ENCODE measurements at places on chromosomes 12 and 14.

- DNase-seq: no peak
- H3K27ac ChIP-seq: no peak overlapping the region
- H3K36me3 ChIP-seq: no peaks in the 10 kb centered on the region
- H3K27me3 ChIP-seq: peaks cover 5% of the 10 kb centered on the region
- H3K4me3 ChIP-seq: no peak overlapping the region
- no peaks in the 10 kb centered on the region for H3K4me1 ChIP-seq
Measured at GRCh38 chr14:103072595-103073366, 11.2 kb upstream of the LBHD2 start.

GRCh38 chr14:76687611-76688382 lies 73.5 kb upstream of the VASH1 start:
- no peaks in the 10 kb centered on the region for H3K4me1 ChIP-seq
- H3K4me3 ChIP-seq: no peak overlapping the region
- H3K36me3 ChIP-seq: peaks cover 1% of the 10 kb centered on the region
- peak; percentile 8 for DNase-seq
- peaks cover 17% of the 10 kb centered on the region for H3K27me3 ChIP-seq

DNA sequence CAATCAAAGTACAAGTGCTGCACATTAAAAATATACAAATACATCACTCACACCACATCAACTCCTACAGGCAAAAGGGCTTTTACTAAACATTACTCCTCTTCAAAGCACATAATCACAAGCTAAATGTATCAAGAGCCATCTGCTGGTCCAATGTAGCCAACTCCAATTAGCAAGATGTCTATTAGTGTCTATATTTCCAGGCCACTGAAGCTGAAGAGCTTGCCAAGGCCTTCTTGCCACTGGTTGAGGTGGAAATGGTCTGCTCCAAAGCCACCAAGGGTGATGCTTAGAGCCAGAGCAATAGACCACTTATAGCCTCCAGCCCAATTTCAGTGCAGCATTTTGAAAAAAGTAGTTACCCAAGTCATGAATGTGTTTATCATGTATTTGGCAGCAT lies 54.4 kb downstream of the RASSF9 start:
- DNase-seq: no peak
- H3K4me3 ChIP-seq: no peak overlapping the region
- H3K36me3 ChIP-seq: no peaks in the 10 kb centered on the region
- H3K27me3 ChIP-seq: no peaks in the 10 kb centered on the region

GRCh38 chr12:29447285-29447975 lies 50.1 kb downstream of the OVCH1 start:
- no peaks in the 10 kb centered on the region for H3K36me3 ChIP-seq
- H3K27ac ChIP-seq: no peak overlapping the region
- DNase-seq: no peak

- H3K36me3 ChIP-seq: no peaks in the 10 kb centered on the region
- H3K27ac ChIP-seq: no peak overlapping the region
- H3K27me3 ChIP-seq: no peaks in the 10 kb centered on the region
- DNase-seq: no peak
- H3K4me3 ChIP-seq: no peak overlapping the region
Measured at GRCh38 chr12:52867642-52868041, 18.8 kb upstream of the KRT78 start.

DNA sequence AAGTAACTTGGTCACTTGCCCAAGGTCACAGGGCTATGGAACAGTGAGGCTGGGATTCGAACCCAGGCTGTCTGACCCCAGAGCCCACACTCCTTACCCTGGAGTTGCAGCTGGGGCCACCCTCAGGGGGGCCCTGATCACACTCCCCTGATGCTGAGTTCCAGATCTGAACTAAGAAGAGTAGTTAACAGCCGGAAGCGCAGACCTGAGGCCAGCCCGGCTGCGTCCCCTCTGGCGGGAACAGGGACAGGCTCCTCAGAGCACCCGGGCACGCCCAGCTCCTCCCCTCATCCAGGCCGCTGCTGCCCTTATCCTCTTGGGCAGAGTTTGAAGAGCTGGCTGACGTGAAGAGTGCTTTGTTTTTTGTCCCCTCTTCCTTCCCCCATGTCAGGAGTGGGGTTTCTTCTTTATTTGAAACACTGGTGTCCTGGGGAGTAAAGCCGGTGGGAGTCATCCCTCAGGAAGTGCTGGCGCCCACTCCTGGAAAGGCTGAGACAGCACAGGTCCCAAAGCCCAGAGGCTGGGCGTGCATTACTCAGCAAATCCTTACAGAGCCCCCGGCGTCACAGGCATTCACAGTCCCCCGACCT lies 8.7 kb downstream of the PHB2 start:
- DNase-seq: peak; percentile 58
- H3K27ac ChIP-seq: peak overlapping the region; percentile 98
- peaks cover 84% of the 10 kb centered on the region for H3K4me1 ChIP-seq
- H3K36me3 ChIP-seq: peaks cover 72% of the 10 kb centered on the region
- no peaks in the 10 kb centered on the region for H3K27me3 ChIP-seq

DNA sequence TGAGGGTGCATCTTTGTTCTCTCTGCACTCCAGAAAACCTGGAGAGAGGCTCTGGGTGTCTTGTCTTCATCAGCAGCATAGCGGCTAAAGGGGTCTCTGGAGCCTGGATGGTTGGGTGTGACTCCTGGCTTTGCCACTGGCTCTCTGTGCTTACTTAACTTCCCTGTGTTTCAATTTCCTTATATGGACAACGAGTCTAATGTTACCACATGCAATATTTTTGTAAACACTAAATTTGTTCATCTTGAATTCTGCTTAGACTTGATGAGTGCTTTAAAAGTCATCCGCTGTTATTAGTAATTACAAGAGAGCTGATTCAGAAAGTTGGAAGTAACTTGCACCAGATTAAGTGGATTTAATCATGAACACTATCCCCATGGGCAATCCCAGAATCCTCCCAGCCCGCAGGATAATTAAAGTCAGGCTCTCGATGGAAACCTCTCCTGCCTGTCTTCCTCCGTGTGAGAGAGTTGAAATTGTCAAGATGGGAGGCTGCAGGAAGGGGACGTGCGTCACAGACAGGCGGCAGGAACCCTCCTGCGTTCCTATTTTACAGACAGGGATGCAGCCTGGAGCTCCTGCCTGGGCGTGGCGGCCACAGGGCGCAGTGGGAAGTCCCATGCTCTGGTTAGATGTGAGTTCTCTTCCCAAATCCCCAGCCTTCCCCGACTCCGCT lies 201.2 kb downstream of the TTC8 start:
- no peak overlapping the region for H3K27ac ChIP-seq
- H3K4me3 ChIP-seq: no peak overlapping the region
- no peak for DNase-seq
- no peaks in the 10 kb centered on the region for H3K36me3 ChIP-seq
- H3K4me1 ChIP-seq: peaks cover 12% of the 10 kb centered on the region

DNA sequence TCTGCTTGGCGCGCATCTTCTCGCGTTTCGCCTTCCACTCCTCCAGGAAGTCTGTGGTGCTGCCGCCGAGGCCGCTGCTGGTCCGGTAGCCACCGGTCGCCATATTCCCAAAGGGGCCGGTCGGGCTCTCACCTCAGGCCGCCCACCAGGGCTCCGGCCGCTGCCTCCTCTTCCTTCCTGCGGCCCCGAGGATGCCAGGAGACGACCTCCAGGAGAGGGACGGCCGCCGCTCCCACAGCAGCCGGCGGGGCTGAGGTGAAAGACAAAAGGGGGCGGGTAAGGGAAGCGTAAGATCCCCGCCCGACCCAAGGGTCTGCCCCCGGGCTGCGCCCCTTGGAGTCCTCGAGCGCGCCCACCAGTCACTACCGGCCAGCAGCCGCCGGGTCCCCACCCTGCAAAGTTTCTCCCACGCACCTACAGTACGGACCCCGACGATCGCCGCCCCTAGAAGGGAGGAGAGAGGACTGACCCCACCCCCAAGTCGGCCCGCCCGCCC lies 574 bp downstream of the PAWR start:
- H3K4me3 ChIP-seq: peak overlapping the region; percentile 75
- H3K36me3 ChIP-seq: no peaks in the 10 kb centered on the region
- peaks cover 52% of the 10 kb centered on the region for H3K27me3 ChIP-seq
- no peak overlapping the region for H3K27ac ChIP-seq
- no peak for DNase-seq
- peaks cover 17% of the 10 kb centered on the region for H3K4me1 ChIP-seq

DNA sequence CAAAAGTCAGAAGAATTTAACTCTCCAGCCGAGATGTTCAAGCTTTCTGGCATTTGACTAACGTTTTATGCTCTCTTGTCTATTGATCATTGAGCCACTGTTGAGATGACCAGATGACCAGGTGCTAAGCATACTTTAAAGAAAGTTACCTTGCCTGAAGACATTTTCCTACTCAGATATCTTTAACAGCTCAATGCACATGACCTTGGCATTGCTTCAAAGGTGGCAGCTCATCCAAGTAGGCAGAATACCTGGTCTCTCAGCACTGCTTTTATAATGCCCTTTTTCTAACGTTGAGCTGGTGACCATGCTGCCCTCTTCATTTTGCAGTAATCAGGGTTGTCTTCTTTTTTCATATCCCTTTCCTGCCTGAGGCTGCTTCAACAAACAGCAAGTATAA lies 358.1 kb downstream of the RAD51B start:
- peaks cover 21% of the 10 kb centered on the region for H3K4me1 ChIP-seq
- no peak overlapping the region for H3K4me3 ChIP-seq
- H3K27ac ChIP-seq: no peak overlapping the region

DNA sequence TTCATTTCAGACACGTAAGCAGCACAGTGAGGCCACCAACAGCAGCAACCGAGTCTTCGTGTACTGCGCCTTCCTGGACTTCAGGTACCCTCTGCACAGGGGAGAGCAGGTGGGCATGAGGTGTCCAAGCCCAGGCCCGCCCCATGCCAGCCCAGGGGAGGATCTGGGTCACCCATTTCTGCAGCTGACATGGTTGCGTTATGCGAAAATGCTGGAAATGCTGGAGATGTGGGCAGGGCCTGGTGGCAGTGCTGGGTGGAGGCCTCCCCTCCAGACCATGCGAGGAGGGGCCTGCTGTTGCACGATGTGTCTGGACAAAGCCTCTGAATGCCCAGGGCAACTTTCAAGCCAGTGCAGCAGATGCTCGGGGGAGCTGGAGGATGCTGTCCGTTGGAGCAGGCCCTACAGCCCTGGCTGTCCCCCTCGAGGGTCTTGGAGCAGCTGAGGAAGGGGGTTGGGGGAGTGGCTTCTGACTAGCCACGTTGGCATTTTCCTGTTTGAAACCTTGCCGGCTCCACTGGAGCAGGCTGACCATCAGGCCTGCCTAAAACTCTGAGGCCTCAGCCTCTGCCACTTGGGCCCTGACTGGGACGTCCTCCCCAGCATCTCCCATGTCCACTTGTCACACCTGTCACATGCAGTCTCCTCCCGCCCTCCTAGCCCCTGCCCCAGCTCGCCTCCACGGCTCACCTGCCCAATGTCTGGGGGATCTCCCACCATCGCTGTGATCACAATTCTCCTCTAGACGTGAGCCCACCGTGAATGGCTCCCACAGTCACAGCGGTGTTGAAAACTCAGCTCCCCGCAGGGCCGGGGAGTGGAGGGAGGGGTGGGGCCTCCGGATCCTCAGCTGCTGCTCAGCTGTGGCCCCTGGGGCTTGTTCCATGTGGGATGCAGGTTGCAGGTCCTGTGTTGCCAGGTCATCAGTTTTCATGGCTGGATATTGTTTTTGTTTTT lies 123.4 kb downstream of the ADGRD1 start:
- no peak overlapping the region for H3K4me3 ChIP-seq
- no peaks in the 10 kb centered on the region for H3K36me3 ChIP-seq
- peaks cover 5% of the 10 kb centered on the region for H3K27me3 ChIP-seq
- no peaks in the 10 kb centered on the region for H3K4me1 ChIP-seq
- no peak for DNase-seq
- H3K27ac ChIP-seq: no peak overlapping the region

DNA sequence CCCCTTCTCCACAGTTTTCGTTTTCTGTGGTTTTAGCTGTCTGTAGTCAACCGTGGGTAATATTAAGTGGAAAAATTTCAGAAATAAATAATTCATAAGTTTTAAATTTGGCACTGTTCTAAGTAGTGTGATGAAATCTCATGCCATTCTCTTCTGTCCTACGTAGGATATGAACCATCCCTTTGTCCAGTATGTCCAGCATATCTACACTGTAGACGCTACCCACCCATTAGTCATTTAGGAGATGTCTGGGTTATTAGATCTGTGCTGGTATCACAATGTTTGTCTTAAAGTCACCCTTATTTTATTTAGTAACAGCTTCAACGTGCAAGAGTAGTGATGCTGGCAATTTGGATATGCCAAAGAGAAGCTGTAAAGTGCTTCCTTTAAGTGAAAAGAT lies 44.7 kb downstream of the ATF7IP start:
- H3K4me1 ChIP-seq: peaks cover 66% of the 10 kb centered on the region
- no peak overlapping the region for H3K27ac ChIP-seq
- DNase-seq: no peak
- H3K27me3 ChIP-seq: no peaks in the 10 kb centered on the region

DNA sequence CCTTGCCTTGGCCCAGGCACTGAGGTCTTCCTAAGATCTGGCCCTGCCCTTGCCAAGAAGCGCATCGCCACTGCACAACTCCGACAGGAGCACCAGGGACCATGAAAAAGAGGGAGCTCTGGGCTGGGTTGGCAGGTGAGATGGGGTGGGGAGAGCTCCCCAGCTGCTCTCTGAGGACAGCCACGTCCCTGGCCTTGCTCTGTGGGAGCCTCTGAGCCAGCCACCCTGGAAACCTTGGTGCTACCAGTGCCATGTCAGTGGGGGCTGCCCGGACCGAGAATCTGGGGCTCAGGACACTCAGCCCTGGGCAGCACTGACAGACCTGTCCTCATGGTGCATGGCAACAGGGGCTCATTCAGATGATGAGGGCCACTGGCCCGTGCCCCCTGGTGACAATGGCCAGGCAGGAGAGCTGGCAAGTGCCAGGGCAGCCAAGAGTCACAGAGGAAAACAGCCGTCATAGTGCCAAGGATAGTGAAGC lies 134.8 kb downstream of the ZFP36L1 start:
- H3K27ac ChIP-seq: no peak overlapping the region
- H3K4me3 ChIP-seq: no peak overlapping the region
- DNase-seq: no peak
- H3K36me3 ChIP-seq: no peaks in the 10 kb centered on the region
- peaks cover 10% of the 10 kb centered on the region for H3K4me1 ChIP-seq

GRCh38 chr14:68394118-68394763 lies 398.6 kb downstream of the ZFP36L1 start:
- no peaks in the 10 kb centered on the region for H3K36me3 ChIP-seq
- no peak for DNase-seq
- H3K27me3 ChIP-seq: no peaks in the 10 kb centered on the region
- H3K4me3 ChIP-seq: no peak overlapping the region
- no peaks in the 10 kb centered on the region for H3K4me1 ChIP-seq

- no peaks in the 10 kb centered on the region for H3K4me1 ChIP-seq
- no peak overlapping the region for H3K27ac ChIP-seq
- no peaks in the 10 kb centered on the region for H3K27me3 ChIP-seq
- no peak for DNase-seq
Measured at GRCh38 chr14:29216268-29217232, 450.0 kb downstream of the FOXG1 start.

- H3K4me1 ChIP-seq: no peaks in the 10 kb centered on the region
- H3K4me3 ChIP-seq: no peak overlapping the region
- H3K36me3 ChIP-seq: no peaks in the 10 kb centered on the region
Measured at GRCh38 chr12:102388469-102388868, 91.9 kb downstream of the IGF1 start.

GRCh38 chr12:12072064-12072760 lies 1.5 kb downstream of the BCL2L14 start:
- H3K27me3 ChIP-seq: peaks cover 2% of the 10 kb centered on the region
- H3K36me3 ChIP-seq: no peaks in the 10 kb centered on the region
- H3K4me3 ChIP-seq: peak overlapping the region; percentile 84
- peaks cover 24% of the 10 kb centered on the region for H3K4me1 ChIP-seq
- DNase-seq: peak; percentile 71
- H3K27ac ChIP-seq: peak overlapping the region; percentile 94
